ENCODE measurements at places on chromosomes 4 and X.

DNA sequence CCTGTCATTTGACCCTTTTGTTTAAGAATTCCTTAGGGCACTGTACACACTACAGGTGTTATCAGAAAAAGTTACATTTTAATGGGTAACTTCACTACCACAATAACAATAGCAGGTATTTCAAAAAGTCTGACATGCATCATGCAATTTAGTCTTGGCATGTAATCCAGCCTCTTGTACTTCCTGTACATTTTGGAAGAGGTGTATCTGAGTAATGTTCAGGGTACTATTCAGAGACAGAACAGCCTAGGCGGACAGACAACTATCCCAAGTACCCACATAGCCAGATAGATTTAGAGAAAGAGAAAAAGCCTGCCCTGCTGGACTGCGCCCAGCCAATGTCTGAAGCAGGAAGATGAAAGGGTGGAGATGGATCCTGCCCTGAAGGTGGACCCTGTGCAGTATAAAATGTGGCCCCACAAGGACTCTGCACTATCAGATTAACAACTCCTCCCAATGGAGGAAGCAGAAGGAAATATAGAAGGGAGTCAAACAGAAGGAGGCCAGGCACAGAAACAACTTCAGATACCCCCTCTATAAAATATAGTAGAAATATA lies 8.5 kb downstream of the UGT2B7 start:
- DNase-seq = no peak

- no peak for DNase-seq
Observed at GRCh38 chrX:74242484-74243138, 61.4 kb upstream of the ZCCHC13 start.

GRCh38 chr4:11614426-11614825 lies 185.7 kb upstream of the HS3ST1 start:
- DNase-seq = no peak

DNA sequence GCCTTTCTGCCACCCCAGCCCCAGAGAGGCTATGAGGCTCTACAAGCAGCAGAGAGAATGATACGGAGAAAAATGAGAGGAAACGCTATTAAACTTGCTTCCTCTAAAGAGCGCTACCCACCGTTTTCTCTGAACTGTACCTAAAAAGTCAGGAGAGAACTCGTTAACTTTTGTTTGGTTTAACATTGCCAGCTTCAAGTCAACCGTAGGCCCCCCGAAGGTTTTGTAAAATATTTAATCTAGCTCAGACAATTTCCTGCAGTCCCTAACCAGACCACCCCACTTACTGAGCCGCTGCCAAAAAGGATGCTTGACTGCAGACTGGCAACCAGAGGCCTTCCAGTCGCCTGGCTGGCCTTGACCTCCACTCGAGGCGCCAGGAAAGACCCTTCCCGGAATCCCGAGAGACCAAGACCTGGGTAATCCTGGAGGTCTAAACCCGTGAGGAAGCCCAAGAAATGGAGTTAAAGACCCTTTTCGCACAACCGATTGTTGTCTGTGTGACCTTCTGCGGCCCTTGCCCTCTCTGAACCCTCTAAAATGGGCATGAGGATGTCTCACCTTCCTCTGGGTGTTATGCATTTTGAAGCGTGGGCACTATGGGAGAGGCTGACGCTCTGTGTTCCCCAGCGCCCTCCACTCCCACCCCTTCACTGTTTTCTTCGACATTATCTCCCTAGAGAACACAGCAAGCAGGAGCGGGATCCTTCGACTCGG lies 86.3 kb downstream of the BCOR start:
- DNase-seq = no peak

- peak; percentile 6 for DNase-seq
Observed at GRCh38 chr4:53015681-53016080, 153.6 kb downstream of the RASL11B start.

DNA sequence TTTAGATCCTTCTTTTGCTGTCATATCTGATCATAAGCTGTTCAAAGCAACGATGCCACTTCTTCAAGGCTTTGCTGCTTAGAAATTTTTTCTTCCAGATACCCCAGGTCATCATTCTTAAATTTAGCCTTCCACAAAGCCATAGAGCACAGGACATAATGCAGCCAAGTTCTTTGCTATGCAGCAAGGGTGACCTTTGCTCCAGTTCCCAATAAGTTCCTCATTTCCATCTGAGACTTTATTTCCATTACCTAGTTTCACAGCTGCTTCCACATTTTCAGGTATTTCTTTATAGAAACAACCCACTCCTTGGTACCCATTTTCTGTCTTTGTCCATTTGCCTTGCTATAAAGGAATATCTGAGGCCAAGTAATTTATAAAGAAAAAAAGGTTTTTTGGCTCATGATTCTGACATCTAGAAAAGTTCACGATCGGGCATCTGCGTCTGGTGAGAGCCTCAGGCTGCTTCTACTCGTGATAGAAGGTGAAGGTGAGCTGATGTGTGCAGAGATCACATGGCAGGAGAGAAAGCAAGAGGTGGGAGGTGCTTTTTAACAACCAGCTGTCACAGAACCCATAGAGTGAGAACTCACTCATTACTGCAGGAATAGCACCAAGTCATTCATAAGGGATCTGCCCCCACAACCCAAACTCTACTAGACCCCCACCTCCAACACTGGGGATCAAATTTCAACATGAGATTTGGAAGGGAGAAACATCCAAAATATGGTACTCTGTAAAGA lies 11.8 kb upstream of the TASL start:
- DNase-seq = no peak

GRCh38 chrX:35380808-35381700 lies 417.1 kb upstream of the MAGEB16 start:
- DNase-seq = no peak

- no peak for DNase-seq
Observed at GRCh38 chr4:36137336-36137735, 107.0 kb downstream of the ARAP2 start.

DNA sequence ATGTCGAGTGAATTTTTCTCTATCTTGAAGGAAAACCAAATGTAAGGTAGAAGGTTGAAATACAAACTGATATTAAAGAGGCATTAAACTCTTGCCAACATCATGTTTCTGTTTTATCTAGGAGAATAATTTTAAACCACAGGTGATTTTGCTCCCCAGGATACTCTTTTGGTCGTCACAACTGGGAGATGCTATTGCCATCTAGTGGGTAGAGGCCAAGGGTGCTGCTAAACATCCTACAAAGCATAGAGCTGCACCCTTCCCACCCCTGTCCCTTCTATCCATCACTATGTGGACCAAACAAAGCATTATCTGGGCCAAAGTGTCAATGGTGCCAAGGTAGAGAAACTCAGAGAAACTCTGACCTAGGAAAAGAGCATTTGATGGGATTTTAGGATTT lies 154.6 kb upstream of the MAGEB2 start:
- no peak for DNase-seq

- no peak for DNase-seq
Observed at GRCh38 chrX:32421266-32421665, 790.1 kb downstream of the DMD start.

- no peak for DNase-seq
Observed at GRCh38 chr4:182187674-182188073, 55.5 kb upstream of the TENM3 start.

DNA sequence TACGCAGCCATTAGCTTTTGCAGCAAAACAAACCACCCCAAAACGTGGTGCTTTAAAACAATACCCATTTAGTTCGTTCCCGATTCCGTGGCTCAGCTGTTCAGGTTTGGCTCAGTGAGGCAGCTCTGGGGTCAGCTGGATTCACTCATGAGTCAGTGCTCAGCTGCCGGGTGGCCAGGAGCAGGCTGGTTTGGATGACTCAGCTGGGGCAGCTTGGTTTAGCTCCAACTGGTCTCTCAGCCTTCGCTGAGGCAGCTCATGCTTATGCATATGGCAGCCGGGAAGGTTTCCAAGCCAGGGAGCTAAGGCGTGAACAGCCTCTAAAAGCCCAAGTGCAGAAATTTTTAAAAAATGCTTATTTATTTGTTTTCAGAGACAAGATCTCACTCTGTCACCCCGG lies 13.3 kb upstream of the CD99 start:
- DNase-seq = peak; percentile 9

DNA sequence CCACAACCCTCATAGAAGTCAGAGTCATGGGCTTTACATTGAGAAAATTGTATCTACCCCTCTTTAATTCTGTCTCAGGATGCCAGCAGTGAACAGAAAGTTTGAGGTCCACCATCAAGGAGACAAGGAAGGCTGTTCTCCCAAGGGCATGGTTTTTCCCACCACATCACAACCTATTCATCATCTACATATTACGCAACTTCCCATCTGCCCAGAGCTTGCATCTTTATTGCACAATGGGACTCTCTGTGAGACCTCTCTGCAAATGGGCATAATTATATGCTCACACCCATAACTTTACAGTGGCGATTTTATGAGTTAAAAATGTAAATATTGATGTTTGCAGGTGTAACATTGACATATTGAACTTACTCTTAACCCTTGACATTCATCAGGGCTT lies 38.9 kb downstream of the PAGE2 start:
- DNase-seq = no peak

- no peak for DNase-seq
Observed at GRCh38 chrX:133419911-133420310, 4.6 kb upstream of the GPC4 start.

DNA sequence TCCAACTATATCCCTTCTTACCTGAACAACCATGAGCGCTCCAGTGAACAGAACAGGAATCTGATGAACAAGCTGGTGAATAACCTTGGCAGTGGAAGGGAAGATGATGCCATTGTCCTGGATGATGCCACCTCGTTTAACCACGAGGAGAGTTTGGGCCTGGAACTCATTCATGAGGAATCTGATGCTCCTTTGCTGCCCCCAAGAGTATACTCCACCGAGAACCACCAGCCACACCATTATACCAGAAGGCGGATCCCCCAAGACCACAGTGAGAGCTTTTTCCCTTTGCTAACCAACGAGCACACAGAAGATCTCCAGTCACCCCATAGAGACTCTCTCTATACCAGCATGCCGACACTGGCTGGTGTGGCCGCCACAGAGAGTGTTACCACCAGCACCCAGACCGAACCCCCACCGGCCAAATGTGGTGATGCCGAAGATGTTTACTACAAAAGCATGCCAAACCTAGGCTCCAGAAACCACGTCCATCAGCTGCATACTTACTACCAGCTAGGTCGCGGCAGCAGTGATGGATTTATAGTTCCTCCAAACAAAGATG lies 870.2 kb downstream of the ADGRL3 start:
- no peak for DNase-seq

- DNase-seq = no peak
Observed at GRCh38 chrX:6667048-6667768, 132.3 kb upstream of the VCX3A start.

GRCh38 chrX:117335209-117335608 lies 781.4 kb downstream of the KLHL13 start:
- no peak for DNase-seq

GRCh38 chrX:2848871-2849301 lies 20.2 kb downstream of the GYG2 start:
- DNase-seq = no peak

DNA sequence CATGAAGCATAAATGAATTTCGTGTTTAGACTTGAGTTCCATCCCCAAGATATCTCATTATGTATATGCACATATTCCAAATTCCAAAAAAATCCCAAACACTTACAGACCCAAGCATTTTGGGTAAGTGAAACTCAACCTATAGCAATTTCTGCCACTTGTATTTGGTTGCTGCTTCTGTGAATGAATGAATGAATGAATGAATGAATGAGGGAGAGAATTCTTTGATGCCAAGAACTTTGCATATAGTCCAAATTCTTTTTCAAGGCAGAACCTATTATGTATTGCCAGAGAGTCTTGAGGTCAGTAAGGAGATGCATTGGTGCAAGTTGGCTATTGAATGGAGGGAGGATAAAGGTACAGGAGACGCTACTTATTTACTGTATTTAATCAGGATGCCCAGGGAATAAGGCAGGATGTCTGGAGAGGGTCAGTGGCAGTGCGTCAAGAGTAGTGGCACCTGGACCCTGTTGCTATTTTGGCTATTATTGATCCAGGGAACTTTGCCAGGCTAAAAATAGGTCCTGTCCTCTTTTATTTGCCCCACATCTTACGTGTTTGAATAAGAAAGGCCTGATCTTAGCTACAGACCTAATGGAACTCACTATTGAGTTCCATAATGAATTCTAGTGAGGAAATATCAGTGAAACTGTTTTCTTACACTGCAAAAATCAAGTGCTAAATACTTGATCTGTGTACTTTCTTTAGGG lies 33.9 kb downstream of the ANAPC4 start:
- no peak for DNase-seq

- DNase-seq = no peak
Observed at GRCh38 chrX:10152086-10152485, 4.7 kb upstream of the CLCN4 start.

- DNase-seq = peak; percentile 16
Observed at GRCh38 chrX:150873616-150874015, 24.9 kb downstream of the CD99L2 start.

DNA sequence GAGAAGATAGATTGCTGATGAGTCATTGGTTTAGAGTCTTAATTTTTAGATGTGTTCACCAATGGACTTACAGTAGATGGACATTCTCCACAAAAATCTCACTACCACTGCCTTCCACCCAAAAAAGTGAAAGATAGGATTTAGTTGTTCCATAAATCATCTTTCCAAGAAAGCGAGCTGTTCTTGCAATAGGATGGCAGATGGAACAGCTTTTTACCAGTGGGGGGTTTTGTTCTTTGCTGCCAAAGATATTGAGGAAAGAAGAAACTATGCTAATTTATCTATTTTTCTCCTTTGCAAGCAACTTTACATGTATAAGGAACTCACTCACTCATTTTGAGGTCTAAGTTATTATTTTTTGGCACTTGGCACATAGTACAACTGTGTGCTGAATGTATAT lies 109.5 kb downstream of the ADGRL3 start:
- DNase-seq = peak; percentile 29

GRCh38 chr4:20276848-20277247 lies 25.1 kb downstream of the SLIT2 start:
- no peak for DNase-seq

DNA sequence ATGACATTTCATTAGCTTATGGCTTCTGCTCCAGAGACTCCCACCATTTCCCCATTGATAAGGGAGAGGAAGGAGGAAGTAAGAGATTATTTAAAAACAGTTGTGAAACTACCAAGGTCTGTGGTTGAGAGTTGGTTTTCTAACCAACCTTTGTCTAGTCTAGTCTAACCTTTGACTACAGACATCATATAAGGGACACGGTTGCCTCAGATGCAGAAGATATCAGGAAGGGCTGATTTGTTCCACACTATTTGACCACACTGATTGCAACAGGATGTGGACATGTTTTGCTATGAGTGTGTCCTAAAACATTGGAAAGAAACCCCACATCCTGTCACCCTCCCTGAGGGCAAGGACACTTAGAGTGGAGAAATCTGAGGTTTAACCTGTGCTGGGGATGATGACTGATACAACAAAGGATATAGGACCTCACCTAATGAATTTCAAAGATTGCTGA lies 53.0 kb downstream of the COQ2 start:
- DNase-seq = no peak

- DNase-seq = no peak
Observed at GRCh38 chr4:6362896-6363295, 93.2 kb downstream of the WFS1 start.

DNA sequence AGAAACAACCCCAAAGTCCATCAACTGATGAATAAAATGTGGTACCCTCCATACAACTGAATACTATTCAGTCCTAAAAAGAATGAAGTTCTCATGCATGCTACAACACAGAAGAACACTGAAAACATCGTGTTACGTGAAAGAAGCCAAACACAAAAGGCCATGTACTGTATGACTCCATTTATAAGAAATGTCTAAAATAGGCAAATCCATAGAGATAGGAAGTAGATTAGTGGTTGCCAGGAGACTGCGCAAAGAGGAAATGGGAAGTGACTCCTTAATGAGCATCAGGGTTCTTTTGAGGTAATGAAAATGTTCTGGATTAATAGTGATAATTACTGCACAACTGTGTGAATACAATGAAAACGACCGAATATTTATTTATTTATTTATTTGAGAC lies 23.4 kb downstream of the FBXW7 start:
- DNase-seq = no peak

GRCh38 chr4:78629991-78630541 lies 78.5 kb downstream of the ANXA3 start:
- no peak for DNase-seq
